ENCODE measurements at places on chromosomes 16 and 17. TPM values are rescaled to one million over a fixed set of nuclear protein-coding genes. Genes with fewer than 3 reads are reported as not detected.

GRCh38 chr16:2712546-2712945, 7.5 kb downstream of the PRSS27 start:
- H3K27ac ChIP-seq = no peak overlapping the region
- no peak for DNase-seq
- no peak overlapping the region for H3K4me3 ChIP-seq
- H3K36me3 ChIP-seq = peaks cover 2% of the 10 kb centered on the region

- no peaks in the 10 kb centered on the region for H3K36me3 ChIP-seq
- no peak for DNase-seq
- no peak overlapping the region for H3K4me3 ChIP-seq
- H3K27ac ChIP-seq = no peak overlapping the region
- H3K27me3 ChIP-seq = no peaks in the 10 kb centered on the region
Measured at GRCh38 chr16:3908951-3909437, 28.5 kb upstream of the CREBBP start.

- no peak overlapping the region for H3K27ac ChIP-seq
- no peak for DNase-seq
- no peaks in the 10 kb centered on the region for H3K27me3 ChIP-seq
- peaks cover 64% of the 10 kb centered on the region for H3K4me1 ChIP-seq
- H3K36me3 ChIP-seq = no peaks in the 10 kb centered on the region
- no peak overlapping the region for H3K4me3 ChIP-seq
Measured at GRCh38 chr17:27573971-27574525, 56.9 kb upstream of the LGALS9 start.

ASPHD1 gene
- 0.90 TPM for total RNA-seq

NAGLU gene
- total RNA-seq = 64.7 TPM

ACAP1 gene
- 11.3 TPM for total RNA-seq

NPIPA5 gene
- total RNA-seq = 21.6 TPM

GRCh38 chr16:50244504-50245416, 21.6 kb upstream of the ADCY7 start:
- H3K36me3 ChIP-seq = no peaks in the 10 kb centered on the region
- peak overlapping the region; percentile 87 for H3K27ac ChIP-seq
- H3K4me3 ChIP-seq = peak overlapping the region; percentile 54
- DNase-seq = no peak
- H3K4me1 ChIP-seq = peaks cover 18% of the 10 kb centered on the region

DNA sequence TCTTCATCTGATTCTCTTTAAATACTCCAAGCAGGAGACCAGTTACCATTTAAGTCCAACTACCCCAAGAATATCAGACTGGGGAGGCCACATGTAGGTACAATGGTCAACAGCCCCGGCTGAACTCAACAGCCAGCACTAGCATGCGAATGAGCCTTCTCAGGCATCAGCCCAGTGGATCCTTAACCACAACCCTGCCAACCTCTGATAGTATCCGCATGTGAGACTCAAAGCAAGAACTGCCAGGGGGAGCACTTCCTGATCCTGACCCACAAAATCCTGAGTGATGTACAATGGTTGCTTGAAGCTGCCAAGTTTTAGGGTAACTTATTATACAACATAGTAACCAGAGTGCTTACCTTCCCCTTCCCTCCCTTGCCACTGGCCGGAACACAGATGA, 4.0 kb downstream of the PYY start:
- no peak for DNase-seq
- H3K36me3 ChIP-seq = no peaks in the 10 kb centered on the region
- no peak overlapping the region for H3K27ac ChIP-seq
- H3K4me3 ChIP-seq = no peak overlapping the region

CHD9NB gene
- 10.9 TPM for total RNA-seq

DNAI2 gene
- total RNA-seq = not detected

DNA sequence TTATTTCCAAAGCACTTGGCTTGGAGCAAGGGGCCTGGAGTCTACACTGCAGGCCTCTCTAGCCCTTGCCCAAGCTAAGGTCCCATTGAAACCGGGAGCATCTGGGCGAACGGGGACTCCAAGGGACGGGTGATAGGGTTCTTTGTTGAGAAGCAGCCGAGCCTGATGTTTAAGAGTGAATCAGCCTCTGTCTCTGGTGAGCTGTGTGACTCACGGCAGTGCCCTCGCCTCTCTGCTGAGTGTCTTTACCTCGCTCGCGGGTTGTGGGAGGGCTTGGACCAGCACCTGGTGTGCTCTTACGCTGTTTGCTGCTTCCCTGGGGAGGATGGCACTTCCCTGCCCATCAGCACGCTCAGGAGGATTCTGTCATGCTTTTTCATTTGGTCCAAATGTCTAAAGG, 1.3 kb downstream of the HGS start:
- H3K4me1 ChIP-seq = peaks cover 33% of the 10 kb centered on the region
- H3K27ac ChIP-seq = peak overlapping the region; percentile 89
- DNase-seq = no peak

DNA sequence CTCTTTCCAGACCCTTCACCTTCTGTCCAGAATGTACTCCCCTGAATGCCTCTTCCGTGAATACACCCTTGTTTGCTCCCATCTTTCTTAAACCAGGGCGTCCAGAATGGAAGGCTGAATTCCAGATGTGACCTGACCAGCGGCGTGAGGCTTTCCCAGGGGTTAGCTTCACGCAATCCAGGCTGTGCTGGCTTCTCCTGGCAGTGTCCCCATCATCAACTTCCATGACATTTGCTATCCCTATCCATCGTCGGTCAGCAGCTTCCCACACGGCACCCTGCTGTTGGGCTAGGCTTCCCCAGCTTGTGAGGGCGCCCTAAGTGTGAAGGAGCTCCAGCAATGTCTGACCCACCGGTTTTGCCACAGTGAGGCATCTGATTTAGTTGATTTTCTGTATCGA, 339.8 kb upstream of the TNRC6C start:
- no peaks in the 10 kb centered on the region for H3K36me3 ChIP-seq
- DNase-seq = no peak
- H3K27me3 ChIP-seq = no peaks in the 10 kb centered on the region

DNA sequence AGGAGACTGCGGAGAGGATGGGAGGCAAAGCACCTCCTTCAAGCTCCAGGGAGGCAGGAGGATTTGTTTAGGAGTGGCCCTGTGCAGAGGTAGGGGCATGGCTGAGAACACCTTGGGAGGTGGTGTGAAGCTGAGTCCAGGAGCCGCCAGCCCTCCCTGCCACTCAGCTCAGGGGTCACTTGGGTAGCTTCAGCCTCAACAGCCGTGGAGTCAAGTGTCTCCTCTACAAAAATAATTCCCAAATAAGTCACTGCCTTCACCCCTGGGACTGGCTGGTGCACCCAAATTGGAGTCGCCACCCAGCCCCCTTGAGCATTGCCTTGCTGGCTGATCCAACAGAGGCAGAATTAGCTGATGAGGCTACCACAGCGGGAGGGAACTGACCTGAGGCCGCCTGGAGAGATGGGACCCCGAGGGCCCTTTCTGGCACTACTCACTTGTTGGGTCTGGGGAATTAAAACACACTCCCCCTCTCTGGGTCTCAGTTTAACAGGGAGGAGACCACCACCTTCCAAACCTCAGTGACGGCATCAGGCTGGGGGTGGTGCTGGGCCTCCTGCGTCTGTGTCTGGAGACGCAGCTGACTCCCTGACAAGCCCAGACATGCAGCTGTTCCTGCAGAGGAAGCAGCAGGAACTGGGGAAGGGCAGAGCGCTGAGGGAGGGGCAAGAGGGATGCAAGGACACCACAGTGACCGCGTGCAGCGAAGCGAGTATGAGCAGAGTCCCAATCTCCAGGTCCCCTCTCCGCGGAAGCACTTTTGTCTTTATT, 87.9 kb upstream of the TOB1 start:
- peak overlapping the region; percentile 54 for H3K27ac ChIP-seq
- H3K4me1 ChIP-seq = peaks cover 44% of the 10 kb centered on the region
- H3K36me3 ChIP-seq = no peaks in the 10 kb centered on the region
- H3K4me3 ChIP-seq = no peak overlapping the region
- DNase-seq = peak; percentile 34

PERCC1 gene
- not detected for total RNA-seq

GRCh38 chr17:28812748-28813377, 29.7 kb downstream of the FAM222B start:
- H3K4me1 ChIP-seq = no peaks in the 10 kb centered on the region
- no peaks in the 10 kb centered on the region for H3K27me3 ChIP-seq
- H3K4me3 ChIP-seq = peak overlapping the region; percentile 76
- H3K36me3 ChIP-seq = no peaks in the 10 kb centered on the region

- DNase-seq = no peak
- no peaks in the 10 kb centered on the region for H3K4me1 ChIP-seq
- no peaks in the 10 kb centered on the region for H3K36me3 ChIP-seq
- no peaks in the 10 kb centered on the region for H3K27me3 ChIP-seq
- no peak overlapping the region for H3K4me3 ChIP-seq
Measured at GRCh38 chr16:67490335-67491096, 7.2 kb upstream of the AGRP start.

DNA sequence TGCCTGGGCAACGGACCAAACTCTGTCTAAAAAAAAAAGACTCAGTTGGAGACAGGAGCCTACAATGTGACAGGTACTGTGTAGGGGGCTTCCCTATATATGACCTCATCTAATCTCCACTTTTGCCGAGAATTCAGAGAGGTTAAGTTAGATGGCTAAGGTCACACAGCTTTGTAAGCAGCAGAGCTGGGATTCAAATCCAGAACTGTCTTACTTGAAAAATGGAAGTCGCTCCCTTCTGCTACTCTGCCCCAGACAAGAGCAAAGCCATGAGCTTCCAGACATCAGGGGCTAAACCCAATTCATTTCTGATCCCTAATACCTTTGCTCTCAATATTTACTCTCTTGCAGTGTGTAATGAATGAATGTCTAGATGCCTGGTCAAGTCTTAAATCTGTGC, 41.5 kb upstream of the ABCC12 start:
- H3K27ac ChIP-seq = no peak overlapping the region
- no peaks in the 10 kb centered on the region for H3K4me1 ChIP-seq
- no peaks in the 10 kb centered on the region for H3K36me3 ChIP-seq

USP10 gene
- total RNA-seq = 51.1 TPM

GNAO1 gene
- 5.3 TPM for total RNA-seq

GRCh38 chr17:77089124-77089490, 51.7 kb upstream of the SEC14L1 start:
- H3K4me1 ChIP-seq = no peaks in the 10 kb centered on the region
- no peaks in the 10 kb centered on the region for H3K27me3 ChIP-seq
- H3K27ac ChIP-seq = peak overlapping the region; percentile 90

DNA sequence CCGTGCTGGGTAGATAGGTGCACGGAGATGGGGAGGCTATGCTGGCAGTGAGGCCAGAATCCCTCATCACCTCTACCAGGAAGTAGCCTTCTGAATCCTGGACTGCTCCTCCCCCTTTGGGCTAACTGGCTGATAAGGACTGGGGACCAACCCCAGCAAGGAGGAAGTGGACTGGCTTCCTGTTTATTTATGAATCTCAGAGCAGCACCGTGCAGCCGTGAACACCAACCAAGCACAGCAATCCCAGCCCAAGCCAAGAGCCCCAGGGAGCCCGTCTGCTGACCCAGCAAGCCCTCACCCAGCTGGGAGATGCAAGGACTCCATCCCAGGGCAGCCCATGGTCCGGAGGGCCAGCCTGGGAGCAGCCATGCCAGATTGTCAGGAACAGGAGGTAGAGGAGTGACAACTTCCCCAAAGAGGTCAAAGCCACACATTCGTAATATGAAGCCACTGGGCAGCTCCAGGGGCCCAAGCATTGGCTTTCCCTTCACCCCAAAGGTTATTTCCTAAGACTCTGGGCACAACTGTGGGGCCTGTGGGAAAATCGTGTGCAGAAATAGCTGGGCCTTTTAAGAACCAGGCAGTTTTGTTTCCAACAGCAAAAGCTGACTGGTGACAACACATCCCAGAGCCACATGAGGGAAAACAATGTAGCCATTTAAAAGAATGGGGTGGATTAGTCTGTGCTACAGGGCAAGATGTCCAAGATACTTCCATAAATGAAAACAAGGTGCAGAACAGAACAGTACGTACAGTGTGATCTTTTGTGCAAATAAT, 23.9 kb downstream of the PHB1 start:
- H3K36me3 ChIP-seq = no peaks in the 10 kb centered on the region
- no peak for DNase-seq
- H3K4me1 ChIP-seq = no peaks in the 10 kb centered on the region
- no peak overlapping the region for H3K4me3 ChIP-seq
- no peaks in the 10 kb centered on the region for H3K27me3 ChIP-seq

Data from tibial nerve (tissue), 4 donors.